ENCODE measurements at places on chromosomes 7 and 10.

DNA sequence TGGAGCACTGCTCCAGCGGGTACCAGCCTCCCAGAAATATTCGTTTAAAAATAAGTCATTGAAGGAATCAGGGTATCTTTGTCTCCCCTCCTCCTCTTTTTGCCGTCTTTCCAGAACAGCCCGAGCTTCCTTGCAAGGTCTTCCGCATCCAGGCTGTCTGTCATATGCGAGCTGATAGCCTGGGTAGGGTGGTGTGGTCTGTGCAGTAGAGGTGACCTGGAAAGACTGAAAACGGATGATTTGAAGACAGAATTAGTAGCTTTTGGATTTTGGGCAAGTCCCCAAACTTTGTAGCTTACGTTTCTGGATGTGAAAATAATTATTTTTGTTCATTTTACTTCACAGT, 480 bp downstream of the VPS50 start:
- no peak for DNase-seq

GRCh38 chr10:73167458-73167782, 388 bp downstream of the ECD start:
- no peak for DNase-seq

GRCh38 chr10:132650611-132651250, 113.1 kb downstream of the INPP5A start:
- DNase-seq, result no peak

- no peak for DNase-seq
These were observed 25.2 kb upstream of the TTYH3 start for GRCh38 chr7:2606539-2606936.

- no peak for DNase-seq
These were observed 202.9 kb upstream of the TCERG1L start for GRCh38 chr10:131514454-131514853.

DNA sequence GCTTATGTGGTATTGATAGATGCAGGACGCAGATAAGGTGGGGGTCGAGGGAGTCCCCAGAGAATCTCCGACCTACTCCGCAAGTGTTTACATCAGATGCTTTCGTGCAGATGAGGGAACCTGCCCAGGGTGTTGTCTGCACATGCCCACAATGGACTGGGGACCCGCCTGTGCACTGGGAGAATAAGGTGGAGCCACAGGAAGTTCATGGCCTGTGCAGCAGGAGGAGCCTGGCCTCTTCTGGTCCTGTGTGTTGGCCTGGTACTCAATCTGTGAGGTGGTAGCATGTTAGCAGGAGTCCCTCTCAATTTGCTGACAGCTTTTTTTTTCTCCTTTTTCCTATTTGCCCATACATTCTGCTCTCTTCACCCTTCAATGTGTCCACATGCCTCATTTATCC, 54.1 kb upstream of the AKR1C1 start:
- DNase-seq, result no peak

- no peak for DNase-seq
These were observed 356.8 kb upstream of the ADARB2 start for GRCh38 chr10:2094171-2094570.

GRCh38 chr10:131270461-131271190, 40.9 kb downstream of the TCERG1L start:
- DNase-seq, result no peak

DNA sequence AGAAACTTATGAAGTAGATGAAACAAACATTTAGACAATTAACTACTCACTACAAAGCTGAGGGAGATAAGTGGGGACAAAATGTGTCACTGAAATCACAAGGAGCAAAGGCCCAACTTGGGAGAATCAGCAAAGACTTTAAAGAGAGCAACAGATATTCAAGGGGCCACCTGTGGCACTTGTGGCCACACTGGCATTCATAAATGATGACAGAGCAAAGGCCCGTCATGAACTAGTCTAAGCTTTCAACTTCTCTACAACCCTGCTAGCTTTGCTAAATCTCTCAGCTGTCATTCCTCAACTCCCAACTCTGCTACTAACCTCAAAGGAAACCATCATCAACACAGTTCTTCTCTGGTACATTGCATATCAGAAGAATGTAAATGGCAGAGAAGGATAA, 178.4 kb downstream of the CPEB3 start:
- no peak for DNase-seq

Measured in NCI-H2029 treated with DMSO at 0.1 percent for 48 hours (cell line).